Glutamatergic neuron (in vitro differentiated cells): ENCODE measurements at places on chromosomes 16 and 17.
A peak's percentile ranks its signal among the peaks of the same experiment; 100 is the strongest.

DNA sequence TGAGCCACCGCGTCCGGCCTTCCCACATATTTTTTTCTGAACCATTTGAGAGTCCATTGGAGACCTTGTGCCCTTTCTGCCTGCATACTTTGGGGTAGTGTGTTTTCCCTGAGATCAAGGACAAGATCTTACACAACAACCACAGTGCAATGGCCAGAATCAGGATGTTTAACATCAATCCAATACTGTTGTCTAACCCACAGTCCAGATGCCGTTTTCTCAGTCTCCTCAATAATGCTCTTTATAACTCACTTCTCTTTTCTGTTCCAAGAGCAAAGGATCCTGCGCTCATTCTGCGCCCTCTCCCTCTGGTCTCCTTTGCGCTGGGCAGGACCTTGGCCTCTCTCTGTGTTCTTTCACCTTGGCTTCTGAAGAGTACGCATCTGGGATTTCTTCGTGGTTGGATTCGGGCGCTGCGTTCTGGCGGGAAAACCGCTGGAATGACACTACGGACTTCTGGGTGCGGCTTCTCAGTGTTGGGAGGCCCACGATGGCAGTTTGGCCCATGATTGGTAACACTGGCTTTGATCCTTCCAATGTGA lies 16.6 kb downstream of the CBX4 start:
- DNase-seq: no peak

DNA sequence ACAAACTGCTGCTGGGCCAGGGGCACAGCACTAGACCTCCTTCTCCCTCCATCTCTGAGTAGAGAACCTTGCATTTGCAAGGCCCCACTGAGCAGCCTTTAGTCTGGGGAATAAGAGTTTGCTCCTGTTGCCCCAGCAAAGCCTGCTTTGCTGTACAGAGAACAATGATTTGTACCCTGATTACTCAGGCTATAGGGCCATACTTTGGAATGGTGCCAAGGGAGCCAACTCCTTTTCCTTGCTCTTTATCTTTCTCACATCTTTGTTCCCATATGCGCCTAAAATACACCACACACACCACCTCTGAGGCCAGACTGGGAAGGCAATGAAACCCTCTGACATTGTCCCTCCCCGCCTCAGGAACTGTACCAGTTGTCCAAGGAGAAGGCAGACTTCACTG lies 21.2 kb downstream of the LIG3 start:
- DNase-seq: no peak

GRCh38 chr17:1124896-1125787 lies 54.6 kb downstream of the ABR start:
- DNase-seq: no peak

DNA sequence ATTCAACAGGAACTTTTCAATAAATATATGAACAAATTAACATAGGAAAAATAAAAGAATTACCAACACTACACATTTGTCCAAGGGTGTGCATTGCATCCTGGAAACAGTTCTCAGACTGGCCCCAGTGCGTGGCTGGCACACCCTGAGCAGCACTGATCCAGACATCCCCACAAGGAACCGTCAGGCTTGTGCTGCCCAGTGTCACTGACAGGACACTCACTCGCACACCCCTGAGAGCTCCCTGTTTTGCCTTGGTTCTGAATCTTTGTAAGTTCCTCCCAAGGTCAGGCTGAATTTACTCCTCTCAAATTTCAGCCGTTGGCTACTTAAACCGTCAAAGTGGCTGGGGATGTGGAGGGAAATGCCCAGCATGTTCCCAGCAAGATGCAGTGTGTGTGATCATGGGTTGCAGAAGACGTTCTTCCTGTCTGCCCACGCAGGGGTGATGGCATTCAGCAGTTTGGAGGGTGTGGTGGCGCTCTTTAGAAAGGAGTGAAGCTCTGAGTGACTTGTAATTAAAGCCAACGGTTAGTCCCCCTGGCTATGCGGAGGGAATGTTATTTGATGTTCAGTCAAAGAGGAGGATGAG lies 1.7 kb downstream of the MT2A start:
- no peak for DNase-seq

- DNase-seq: peak; percentile 45
Measured at GRCh38 chr17:40452216-40452787, 9.1 kb downstream of the IGFBP4 start.

DNA sequence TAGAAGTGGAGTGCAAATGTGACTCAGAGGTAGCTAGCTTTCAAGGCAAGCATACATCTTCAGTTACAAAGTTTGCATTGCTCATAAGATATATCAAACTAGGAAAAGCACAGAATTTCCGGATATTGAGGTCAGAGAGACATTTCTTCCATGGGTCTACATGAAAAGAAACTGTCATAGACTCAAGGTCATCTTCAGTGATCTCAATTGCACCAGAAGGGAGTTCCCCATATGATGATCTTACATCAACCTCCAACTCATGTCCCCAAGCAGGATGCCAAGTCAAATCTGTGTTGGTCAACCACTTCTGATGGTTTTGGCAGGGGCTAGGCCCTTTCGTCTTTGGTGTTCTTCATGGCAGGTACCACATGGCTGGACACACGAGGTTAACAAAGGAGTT lies 459.9 kb upstream of the MAF start:
- no peak for DNase-seq

DNA sequence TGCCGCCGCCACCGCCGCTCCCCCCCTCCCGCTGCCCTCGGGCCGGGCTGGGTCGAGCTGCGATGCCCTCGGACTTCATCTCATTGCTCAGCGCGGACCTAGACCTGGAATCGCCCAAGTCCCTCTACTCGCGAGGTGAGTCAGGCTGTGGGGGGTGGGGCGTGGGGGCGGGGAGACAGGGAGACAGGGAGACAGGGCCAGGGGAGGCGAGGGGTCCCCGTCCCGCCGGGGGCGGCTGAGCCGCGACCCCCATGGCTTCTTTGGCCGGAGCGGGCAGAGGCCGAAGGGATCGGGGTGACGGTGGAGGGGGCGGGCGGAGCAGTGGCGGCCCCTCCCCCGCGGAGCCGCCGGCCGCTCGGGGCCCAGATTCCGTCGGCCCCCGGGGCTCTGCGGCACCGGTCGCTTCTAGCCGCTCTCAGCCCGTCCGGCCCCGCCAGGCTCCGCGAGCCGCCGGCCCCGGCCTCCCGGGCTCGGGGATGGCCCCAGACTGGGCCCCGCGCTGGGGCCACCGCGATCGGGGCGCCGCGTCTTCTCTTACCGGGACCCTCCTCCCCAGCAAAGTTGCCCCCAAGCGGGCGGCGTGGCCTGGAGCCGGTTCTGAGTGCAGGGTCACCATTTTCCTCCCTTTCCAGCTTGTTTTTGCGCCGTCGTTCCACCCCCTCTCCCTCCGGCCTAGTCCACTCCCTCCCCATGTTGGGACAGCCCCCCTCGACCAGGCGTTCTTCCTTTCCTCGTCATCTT lies 644 bp downstream of the NFAT5 start:
- peak; percentile 48 for DNase-seq

GRCh38 chr17:81031566-81032550 lies 3.1 kb upstream of the BAIAP2 start:
- DNase-seq: no peak

GRCh38 chr16:73176577-73177013 lies 128.7 kb upstream of the ZFHX3 start:
- no peak for DNase-seq

DNA sequence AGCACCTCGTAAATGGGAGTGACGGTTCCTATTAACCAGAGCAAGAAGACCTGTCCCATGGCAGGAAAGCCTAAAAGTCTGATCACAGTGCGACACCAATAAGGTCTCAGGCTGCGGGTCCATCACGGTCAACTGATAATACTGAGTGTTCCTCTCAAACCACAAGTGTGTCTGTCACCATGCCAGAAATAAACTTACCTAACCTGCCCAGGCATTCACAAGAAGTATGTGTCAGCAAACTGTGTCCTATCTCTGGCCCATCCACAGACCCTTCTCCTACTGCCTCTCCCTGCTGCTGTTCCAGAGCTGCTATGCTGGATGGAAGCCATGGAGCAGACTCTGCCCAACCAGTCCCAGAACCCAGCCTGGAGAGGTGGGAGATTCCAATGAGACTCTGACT lies 73.5 kb downstream of the ZNF423 start:
- DNase-seq: no peak
